ENCODE measurements at places on chromosomes 5 and 9.
A peak's percentile ranks its signal among the peaks of the same experiment; 100 is the strongest.

GRCh38 chr9:14092344-14092743 lies 221.6 kb downstream of the NFIB start:
- no peak for DNase-seq

DNA sequence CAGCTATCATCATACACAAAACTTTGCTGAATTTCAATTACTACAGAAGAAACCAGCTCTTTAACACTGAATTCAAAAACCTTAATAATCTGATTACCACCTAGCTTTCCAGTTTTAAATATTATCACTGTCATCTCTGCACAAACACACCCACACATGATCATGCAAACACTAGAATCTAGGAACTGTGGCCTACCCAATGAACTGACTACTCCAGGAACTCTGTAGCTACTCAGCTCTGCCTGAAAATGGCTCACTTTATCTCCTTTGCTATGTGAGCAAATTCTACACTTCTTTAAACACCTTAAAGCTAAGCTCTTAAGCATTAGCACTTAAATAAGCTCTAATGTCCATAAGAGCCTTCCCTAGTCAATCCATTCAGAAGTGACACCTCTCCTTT lies 123.3 kb upstream of the DPYSL3 start:
- DNase-seq: no peak

- no peak for DNase-seq
Observed at GRCh38 chr9:24036459-24036858, 210.4 kb upstream of the ELAVL2 start.

DNA sequence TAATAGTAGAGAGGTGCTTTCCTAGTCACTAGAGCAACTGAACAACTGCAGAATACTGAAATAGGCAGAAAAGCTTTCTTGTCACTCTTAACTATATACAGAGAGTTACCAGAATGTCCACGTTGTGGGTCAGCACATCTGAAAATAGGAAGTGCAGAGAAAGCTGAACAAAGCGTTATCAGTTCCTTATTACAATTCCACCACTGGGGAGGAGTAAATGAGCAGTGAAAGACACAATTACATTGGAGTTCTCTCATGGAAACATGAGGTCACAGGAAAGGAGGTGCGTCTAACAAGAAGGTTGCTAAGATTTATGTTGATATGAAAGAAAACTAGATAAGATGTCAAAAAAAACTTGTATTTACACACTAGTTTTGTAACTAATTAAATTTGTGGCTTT lies 461.9 kb upstream of the COX7C start:
- no peak for DNase-seq

DNA sequence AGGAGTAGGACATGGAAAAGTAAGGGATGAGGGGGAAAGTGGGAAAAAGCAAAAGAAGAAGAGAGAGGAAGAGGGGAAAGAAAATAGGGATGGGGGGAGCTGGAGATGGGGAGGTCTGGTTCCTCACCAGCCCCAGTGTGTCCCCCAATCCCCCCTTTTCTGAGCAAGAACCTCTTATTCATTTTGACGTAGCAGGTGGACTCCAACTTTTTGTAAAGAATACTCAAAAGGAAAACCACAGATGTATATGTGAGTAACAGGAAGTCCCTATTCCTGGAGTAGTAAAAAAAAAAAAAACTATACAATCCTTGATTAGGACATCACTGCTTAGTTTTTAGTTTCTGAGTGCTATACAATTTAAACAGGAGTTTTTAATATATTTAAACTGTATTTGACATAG lies 3.9 kb upstream of the CFAP95 start:
- DNase-seq: no peak

- no peak for DNase-seq
Observed at GRCh38 chr5:146209714-146210113, 6.3 kb downstream of the RBM27 start.

DNA sequence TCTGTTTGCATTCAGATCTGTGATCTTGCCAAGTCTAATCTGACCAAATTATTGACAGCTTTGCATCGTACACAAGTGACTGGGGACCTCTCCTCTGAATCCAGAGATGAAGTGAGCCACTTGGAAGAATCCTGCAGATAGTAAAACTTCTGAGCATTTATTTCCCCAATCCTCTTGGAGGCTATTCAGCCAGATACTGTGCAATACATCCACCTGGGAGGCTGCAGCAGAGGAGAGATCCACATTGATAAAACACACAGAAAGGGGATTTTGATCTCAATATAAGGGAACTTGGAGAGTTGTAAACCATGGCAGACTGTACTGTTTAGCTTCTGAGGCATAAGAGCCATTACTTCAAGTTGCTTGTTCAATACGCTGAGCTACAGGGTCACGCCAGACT lies 654.6 kb downstream of the MTRR start:
- no peak for DNase-seq

- peak; percentile 52 for DNase-seq
Observed at GRCh38 chr5:134466241-134467069, 54.8 kb upstream of the CDKN2AIPNL start.

- no peak for DNase-seq
Observed at GRCh38 chr9:135978642-135979546, 17.7 kb upstream of the UBAC1 start.
